ENCODE measurements at places on chromosomes 1 and 21.

DNA sequence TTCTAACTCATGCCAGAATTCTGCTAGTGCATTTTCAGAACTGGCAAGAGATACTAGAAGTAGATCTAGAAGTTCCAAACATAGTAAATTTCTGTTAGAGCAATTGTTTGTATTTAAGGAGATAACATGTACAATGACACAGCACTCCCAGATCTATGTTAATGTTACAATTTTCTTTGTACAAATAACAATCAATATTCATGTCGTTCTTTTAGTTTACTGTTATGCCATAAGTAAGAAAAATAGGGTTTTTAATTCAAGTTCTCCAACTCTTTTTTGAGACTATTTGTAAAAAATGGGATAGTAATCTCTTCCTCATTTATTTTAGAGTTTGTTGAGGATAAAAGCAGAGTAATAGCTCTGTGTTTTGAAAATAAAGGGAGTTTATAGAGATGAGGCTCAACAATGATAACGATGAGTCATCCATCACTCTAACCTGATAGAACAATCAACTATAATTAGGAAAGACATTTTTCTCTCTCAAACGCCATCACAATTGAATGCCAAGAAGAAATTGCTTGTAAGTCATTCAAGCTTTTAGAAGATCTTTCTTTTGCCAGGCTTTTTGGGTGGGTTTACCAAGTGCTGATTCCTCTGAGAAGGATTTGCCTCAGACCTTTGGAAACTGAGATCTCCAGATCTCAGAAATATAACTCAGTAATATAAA lies 638 bp downstream of the CD84 start:
- no peak for DNase-seq

DNA sequence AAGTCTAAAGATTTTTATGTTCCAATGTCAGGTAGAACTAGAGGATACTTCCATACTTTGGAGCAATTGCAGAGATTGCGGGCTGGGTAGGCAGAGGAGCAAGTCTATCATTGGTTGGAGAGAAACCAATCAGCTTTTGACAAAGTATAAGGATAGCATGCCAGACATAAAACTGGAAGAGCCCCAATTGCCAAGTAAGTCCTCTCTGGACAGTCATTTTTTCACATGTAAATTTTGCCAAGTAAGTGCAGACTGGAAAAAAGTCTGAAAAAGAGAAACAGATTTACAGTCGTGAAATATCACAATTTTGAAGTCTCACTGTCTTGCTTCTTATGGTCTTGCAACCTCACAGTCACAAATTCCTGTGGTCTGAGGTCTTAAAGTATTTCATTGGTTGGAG lies 131.4 kb upstream of the C21orf91 start:
- DNase-seq = no peak

DNA sequence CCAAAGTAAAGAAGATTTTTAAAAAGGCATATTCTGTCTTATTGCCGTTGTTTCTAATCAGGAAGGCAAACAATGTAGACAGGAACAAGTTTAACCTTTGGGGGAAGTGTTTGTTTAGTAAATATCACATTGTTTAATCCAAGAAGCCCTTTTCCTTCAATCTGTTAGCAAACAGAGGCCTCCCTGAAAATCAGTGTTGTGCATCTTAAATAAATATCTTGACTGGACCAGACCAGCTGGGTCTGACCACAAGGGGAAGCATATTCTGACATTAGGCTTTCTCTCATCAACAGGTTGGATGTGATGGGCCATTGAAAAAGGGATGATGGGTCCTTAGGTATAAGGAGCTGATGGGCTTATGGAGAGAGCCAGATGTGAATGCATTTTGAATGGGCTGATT lies 81.8 kb upstream of the SGIP1 start:
- DNase-seq = no peak

DNA sequence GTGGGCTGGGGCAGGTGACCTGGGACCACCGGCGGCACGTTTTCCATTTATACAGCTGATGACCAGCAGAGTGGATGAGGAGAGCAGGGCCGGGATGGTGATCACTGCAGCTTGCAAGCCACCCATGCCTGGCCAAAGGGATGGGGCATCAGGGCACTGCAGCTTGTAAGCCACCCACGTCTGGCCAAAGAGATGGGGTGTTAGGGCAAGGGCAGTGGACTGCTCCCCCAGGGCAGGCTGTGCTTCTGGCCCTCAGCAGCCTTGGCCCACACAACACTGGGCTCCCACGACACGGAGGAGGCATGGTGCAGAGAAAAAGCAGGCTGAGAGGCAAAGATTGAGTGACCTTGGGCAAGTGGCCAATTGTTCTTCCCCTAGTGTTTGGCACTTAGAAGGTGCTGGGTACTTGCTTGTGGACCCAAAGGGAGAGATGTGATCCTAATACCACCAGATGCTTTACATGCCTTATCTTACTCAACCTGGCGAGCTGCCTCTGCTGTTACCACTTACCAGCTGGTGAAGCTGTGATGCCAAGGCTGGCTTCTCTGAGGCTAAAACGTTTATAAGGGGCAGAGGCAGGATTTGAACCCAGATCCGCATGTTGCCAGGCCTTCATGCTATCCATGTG lies 48.3 kb downstream of the TRIM62 start:
- no peak for DNase-seq

DNA sequence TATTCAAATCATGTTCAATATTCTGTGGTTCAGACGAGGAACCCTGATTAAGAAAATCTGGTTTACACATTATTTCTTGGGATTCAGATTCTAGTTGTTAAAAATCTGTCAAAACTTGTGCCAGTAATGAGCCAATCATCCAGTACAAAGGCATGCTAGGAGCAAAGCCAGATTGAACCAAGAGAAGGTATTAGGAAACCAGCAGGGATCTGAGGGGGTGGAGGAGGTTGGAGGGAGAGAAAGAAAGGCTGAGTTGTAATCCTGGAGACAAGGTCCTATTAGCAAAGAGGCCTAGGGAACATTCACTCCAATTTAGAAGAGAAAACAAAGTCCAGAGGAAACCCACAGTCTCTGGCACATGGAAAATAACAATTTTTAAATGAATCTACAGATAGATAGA lies 352.9 kb downstream of the LTN1 start:
- no peak for DNase-seq

DNA sequence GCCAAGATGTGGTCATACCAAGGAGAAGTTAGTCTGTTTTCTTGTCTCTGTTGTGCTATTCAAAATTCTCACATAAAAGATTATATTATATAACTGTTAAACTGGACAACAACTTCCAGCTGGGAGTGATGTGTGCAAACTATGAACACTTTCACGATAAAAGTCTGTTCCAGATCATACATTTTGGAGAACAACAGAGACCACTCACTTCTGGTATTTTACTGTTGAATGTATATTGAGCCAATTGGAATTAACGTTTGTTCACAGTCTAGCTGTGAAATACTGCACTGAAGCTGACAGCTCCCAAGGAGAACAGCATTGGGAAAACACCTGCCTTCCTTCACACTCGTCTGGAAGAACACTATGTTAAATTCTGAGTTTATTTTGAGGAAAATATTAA lies 860 bp upstream of the SHCBP1L start:
- no peak for DNase-seq

- no peak for DNase-seq
These were observed 15.1 kb downstream of the PLEKHO1 start for GRCh38 chr1:150164779-150165178.

GRCh38 chr1:23395154-23395724 lies 25.6 kb upstream of the ZNF436 start:
- no peak for DNase-seq

GRCh38 chr1:114328361-114328904 lies 174.8 kb upstream of the SYT6 start:
- peak; percentile 8 for DNase-seq

GRCh38 chr1:173876732-173877131 lies 8.6 kb downstream of the ZBTB37 start:
- DNase-seq = no peak

Measured in occipital lobe (tissue), 3 donors.